Ecto neural progenitor cell (in vitro differentiated cells): ENCODE measurements at places on chromosomes 3 and 15.

- peak; percentile 53 for DNase-seq
Measured at GRCh38 chr3:64319391-64319790, 94.1 kb upstream of the PRICKLE2 start.

DNA sequence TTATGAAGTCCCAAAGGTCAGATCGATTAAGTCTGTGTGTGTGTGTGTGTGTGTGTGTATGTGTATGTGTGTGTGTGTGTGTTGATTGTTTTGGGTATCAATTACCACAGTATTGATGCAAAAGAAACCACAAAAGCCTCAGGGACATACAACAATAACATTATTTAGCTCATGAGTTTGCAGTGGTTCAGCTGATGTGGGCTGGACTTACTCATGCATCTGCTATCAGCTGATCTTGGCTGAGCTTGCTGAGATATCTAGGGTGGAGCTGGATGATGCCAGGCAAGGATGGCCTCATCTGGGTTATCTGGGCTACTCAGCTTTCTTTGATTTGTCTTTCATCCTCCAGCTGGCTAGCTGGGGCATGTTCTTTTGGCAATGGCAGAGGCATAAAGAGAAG lies 82.4 kb upstream of the PRR23C start:
- DNase-seq, result no peak

DNA sequence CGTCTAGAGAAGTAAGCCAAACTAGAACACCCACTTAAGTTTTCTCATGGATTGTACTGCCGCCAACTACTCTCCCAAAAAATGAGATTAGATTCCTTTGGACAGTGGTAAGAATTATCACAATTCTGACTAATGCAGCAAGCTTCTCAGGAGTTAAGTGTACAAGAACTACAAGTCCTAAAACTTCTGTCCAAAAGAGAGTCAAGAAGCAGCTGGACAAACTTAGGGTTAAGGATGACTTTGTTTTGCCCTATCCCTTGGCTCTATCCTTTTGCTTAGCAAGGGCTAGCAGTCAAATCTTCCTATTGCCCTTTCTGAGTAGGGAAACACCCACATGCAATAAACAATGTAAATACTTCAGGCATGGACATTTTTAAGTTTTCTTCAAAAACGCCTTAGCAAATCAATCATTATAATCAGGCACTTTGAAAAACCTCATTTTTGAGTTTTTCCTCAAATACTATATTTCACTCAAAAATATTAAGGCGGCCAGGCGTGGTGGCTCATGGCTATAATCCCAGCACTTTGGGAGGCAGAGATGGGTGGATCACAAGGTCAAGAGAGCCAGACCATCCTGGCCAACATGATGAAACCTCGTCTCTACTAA lies 19.5 kb downstream of the RAF1 start:
- no peak for DNase-seq

DNA sequence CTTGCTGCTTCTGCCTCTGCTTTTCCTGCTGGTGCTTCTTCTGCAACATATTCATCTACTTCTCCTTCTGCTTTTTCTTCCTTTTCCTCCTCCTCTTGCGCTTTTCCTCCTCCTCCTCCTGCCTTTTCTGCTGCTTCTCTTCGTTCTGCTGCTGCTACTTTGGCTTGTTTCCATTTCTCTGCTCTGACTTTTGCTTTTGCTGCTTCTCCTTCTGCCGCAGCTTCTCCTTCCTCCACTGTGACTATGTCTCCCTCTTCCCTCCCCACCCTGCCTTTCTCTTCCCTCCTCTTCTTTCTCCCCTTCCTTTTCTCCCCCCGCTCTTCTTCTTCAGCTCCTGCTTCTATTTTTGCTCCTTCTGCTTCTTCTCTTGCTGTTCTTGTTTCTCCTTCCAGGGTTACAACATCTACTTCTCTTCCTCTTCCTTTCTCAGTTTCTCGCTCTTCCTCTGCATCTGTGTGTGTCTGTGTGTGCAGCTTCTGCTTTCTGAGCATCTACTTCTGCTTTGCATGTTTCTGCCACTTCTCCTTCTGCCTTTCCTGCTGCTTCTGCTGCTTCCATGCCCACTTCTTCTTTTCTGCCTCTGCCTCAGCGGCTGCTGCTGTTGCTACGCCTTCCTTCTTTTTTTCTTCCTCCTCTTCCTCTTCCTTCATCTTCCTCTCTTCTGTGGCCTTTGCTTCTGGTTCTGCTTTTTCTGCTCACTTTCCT lies 51.4 kb downstream of the FAM43A start:
- DNase-seq, result no peak

- peak; percentile 48 for DNase-seq
Measured at GRCh38 chr15:37246856-37247255, 146.5 kb upstream of the MEIS2 start.

DNA sequence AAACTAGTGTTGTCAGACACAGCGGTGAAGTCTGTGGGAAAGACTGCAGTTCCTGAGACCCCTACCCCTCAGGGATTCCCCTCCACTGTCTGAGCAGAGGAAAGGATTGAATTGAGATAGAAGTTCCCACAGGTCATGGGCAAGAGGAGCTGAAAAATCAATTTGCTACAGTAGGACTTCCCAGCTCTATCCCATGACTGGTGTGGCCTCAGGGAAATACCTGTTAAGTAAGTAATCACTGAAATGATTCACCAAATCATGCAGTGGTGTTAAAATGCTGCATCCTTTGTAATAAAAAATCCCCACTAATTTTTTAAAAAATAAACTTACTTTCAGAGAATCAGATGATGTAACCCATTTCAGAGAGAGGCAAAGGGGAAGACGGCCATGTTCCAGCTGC lies 45.0 kb upstream of the SPRED1 start:
- no peak for DNase-seq

GRCh38 chr3:107117922-107118536 lies 259.2 kb upstream of the CCDC54 start:
- peak; percentile 55 for DNase-seq
